ENCODE measurements at places on chromosomes 11 and 22.
A peak's percentile ranks its signal among the peaks of the same experiment; 100 is the strongest.

DNA sequence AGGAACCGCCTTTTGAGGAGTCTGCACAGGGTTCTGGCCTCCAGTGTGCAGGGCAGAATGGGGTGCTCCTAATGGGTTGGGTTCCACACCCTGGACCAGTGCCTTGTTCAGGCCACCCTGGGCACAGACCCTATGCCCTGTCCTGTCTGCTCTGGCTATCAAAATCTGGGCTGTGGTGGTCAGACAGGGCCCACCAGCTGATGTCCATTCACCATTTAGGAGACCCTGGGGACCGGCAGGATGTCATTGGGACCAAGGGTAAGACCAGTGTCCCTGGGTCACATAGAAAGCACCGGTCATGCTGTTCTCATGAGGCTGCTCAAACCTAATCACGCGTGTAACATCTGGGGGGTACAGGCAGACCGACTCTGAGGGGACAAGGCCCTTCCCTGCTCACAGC is 37.3 kb downstream of the PARVG start:
- DNase-seq: no peak

- no peak for DNase-seq
Observed at GRCh38 chr11:77981346-77981947, 13.0 kb downstream of the INTS4 start.

GRCh38 chr11:61907871-61908729 is 9.3 kb downstream of the RAB3IL1 start:
- DNase-seq: no peak

- no peak for DNase-seq
Observed at GRCh38 chr22:35841907-35842518, 124.3 kb downstream of the APOL5 start.

- no peak for DNase-seq
Observed at GRCh38 chr11:10314199-10315072, 9.6 kb downstream of the ADM start.

DNA sequence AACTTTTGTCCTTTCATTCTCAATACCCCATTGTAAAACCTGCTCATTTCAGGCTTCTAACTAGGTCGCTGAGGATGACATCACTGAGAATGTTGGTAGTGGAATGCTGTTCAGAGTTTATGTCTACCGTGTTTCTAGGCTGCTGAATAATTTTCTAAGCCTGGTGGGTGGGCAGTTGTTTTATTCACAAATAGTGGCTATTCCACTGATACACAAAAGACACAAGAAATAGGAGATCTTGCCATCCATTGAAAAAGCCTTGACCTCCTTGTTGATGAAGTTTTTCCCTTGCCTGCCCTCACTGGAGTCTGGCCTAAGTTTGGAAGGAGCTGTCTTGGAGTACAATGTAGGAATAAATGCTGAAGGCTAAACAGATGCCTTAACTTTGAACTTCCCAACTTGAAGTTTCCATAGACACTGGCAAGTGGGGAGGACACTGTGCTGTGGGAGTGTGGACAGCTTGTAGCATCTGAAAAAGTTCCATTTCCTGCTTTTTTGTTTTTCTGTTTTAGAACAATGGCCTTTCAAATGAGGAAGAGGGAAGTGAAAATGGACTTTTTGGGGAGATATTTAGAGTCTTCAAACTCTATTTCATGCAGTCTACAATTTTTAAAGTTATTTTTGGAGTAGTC is 59.2 kb downstream of the TRIM44 start:
- no peak for DNase-seq

DNA sequence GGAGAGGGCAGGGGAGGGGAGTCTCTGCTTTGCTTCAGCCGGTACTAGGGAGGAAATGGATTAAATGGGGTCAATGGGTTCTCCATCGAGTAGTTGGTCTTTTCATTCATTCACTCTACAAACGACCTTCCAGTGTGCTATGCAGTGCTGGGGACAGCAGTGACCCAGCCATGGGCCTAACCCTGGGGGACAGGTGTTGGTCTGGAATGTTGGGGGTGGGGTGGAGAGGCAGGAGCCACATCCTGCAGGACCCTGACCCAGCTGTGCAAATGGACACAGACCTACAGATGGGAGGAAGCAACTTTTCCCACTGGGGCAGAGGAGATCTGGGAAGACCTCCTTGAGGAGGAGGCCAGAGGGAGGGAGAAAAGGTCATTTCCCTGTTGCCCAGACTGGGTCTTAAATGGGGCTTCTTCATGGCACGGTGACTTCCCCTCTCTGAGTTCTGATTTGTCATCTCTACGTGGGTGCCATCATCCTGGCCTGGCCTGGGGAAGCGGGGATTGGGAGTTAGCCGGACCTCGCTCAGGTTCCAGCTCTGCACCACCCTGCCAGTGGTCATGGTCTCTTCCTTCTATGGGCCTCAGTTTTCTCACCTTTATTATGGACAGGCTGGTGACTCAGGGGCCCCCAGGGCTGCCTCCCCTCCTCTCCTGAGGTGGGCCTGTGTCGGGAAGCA is 2.0 kb downstream of the CYTH4 start:
- DNase-seq: peak; percentile 80

- DNase-seq: no peak
Observed at GRCh38 chr22:29914991-29915533, 32.1 kb downstream of the MTMR3 start.

GRCh38 chr11:43987384-43988039 is 45.1 kb downstream of the C11orf96 start:
- no peak for DNase-seq

- DNase-seq: no peak
Observed at GRCh38 chr11:112885744-112886433, 75.3 kb upstream of the NCAM1 start.

GRCh38 chr22:44025171-44026065 is 1.3 kb downstream of the PARVB start:
- DNase-seq: peak; percentile 88

DNA sequence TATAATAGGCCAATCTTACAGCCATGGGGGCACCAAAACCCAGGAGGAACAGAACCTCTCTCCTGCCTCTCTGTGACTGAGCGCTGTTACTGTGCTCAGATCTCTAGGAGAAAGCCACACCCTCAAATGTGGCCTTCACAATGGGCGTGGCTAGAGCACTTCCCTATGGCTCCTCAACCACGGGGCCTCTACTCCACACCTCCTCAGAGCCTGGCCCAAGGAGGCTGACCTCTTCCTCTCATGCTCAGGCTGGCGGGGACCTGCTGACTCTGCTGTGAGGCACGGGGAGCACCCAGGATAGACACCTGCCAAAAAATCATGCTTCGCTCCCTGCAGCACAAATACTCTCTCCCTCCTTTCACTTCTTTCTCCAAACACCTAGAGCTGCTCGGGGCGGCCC is 41.0 kb downstream of the C11orf58 start:
- DNase-seq: peak; percentile 75

- DNase-seq: no peak
Observed at GRCh38 chr11:47099214-47099917, 77.3 kb downstream of the ARFGAP2 start.

DNA sequence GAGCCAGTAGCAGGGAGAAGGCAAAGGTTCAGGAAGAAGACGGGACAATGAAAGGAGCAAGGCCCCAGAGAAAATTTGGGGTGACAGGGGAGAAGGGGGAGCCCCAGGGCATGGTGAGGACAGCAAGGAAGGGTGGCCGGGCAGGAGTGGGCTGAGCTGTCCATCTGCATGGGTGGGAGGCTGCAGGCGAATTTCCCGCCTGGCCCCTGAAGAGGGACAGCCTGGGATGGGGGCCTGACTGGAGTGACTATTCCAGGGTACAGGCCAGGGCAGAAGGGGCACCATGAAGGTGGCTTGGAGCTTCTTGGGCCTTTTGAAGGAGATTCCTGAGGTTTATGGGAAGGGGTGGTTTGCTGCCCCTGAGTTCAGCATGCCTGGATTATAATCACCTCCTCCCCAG is 56.2 kb downstream of the WNT11 start:
- DNase-seq: peak; percentile 68

DNA sequence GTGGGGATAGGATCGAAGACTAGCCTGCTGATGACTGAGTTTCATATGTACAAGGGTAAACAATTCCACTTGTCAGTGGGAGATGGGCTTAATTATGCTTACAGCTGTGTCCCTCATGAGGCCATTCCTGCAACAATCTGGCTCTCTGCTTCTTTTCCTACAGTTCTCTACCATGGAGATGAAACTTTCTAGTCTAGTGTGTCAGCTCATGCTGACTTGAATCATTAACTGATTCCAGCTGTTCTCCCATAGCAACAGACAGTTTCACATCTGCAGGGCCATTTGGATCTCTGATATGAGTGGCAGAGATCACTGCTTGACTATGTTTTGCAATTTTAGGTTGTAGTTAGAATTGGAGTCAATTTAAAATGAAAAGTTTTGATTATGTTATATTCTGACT is 1251.7 kb upstream of the RAG2 start:
- no peak for DNase-seq

DNA sequence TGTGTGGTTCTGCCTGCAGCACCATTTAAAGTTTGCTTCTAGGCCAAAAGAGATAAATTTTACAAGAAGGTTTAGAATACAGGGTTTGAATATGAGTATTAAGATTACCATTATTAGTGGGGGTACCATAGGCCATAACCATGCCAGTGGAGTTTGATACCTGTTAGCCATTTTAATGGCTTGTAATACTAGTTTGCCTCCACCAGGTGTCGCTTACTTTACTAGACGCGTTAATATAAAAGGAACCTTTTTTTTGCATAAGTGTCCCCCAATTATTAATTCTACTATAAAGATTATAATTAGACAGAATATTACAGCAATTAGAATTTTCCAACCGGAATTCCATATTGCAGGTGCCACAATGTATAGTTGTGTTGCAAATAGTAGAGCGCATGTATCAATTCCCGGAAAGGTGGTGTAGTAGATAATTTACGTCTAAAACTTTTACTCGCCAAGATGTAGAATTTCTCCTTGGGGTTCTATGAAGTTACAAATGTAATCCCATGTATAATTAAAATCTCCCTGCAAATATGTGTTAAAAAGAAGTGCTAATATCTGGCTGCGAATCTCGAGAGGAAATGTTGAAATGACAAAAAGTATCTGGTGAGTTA is 16.1 kb downstream of the MS4A6E start:
- DNase-seq: no peak

DNA sequence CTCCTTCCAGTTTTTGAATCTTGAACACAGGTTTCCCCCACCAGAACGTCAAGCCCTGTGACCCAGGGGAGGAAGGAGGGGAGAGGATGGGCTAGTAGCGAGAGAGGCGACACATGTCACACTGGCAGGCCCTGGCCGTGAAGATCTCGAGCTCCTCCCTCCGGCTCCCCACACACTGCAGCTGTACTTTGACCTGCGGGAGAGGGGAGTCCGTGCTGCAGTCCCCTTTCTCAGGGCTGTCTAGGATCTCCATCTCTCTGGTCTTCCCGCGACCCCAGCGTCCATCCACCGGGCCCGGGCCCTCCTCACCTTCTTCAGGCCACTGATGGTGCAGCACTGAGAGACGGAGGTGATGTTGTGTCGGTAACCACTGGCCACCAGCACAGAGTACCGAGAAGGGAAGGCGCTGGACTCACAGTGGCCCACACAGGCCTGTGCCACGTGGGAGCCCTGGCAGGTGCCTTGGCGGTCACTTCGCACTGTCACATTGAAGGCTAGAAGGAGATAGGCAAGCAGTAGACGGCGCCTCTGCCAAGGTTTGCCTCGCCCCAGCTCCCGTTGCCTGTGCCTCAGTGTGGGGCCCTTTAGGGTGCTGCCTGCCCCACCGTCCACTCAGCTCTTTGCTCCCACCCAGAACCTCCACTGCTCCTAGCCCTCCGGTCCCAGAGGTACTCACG is 873 bp downstream of the GPHA2 start:
- DNase-seq: no peak

GRCh38 chr11:112745973-112746372 is 215.2 kb upstream of the NCAM1 start:
- DNase-seq: no peak

DNA sequence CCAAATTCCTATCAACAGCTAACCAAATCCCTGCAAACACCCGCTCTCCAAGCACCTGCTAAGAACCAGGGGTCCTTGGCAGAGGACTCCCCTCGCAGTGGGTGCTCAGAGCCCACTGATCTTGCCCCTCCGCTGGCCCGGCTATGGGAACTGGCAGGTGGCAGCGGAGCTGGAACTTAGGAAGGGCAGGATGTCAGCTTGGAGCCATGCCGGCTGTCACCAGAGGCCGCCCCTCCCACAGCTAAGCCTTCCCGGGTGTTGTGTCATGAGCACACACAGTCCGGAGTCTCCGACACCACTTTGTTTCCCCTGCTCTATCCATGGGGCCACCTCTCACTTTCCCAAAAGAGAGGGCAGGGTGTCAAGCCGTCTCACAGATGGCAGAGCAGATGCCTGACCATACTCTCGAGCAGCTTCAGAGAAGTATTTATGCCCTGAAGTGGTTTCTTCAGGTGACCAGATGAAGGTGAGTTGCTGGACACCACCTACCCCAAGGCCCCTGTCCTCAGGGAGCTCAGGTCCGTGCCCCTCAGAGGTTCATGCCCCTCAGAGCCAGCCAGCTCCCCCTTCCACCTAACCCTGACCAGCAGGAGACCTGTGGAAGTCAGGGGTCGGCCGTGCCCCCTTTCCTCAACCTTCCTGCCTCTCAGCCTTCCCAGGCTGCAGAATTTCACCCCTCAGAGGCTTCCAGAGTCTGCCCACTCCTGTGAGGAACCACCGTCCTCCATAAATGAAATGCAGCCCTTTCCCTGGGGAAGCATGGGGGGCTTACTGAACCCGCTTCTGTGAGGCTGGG is 545.7 kb upstream of the B3GAT1 start:
- DNase-seq: no peak

GRCh38 chr22:36445158-36445668 is 36.2 kb downstream of the TXN2 start:
- no peak for DNase-seq

DNA sequence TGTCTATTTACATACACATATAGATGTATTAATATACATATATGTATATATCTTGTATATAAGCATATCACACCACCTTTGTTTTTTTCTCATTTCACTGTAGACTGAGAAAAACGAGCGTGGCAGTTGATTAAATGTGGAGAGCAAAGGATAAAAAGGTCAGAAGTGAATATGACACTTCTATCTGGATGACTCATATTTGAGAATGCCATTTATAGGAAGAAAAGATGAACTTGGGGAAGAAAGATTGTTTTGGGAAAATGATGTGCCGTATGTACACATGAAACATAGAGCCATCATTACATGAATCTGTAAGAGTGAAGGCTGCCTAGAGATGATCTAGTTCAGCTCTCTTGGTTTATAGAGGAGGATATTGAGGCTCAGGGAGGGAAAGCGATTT is 28.7 kb downstream of the AMOTL1 start:
- DNase-seq: no peak

DNA sequence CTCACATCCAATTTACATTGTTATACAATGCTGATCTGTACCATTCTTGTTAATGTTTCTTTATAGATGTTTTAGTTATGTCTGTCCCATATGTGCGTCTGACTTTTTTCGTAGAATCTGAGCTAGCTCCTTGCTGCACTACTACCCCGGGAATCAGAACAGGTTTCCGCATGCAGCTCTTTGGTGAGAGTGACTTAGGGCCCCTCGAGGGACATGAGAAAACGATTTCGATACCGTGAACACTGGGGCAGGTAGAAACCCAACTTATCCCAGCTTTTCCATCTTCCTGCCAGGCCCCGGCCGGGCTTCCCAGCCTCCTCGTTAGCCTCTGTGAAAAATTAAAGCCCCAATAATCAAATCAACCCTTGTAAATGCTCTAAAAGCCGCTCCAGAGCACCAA is 23.4 kb upstream of the PKNOX2 start:
- DNase-seq: no peak

All from spleen (tissue), 13 donors.